ENCODE measurements at places on chromosomes 7 and 10.

DNA sequence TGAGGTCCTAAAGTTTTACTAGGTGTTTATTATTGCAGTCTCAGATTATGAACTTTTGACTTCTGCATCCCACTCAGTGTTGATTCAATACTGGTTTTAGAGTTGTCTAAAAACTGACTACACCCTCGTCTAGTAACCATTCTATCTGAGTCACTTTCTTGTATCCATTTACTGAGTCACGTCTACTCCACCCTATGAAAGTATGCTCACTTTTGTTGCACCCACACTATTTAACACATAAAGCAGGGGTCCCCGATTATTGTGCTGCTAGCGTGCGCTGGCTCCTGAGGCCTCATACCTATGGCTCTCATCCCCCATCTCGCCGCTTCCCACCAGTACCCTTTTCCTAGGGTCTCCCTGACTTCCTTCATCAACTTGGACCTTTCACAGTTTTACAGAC lies 2.0 kb downstream of the SAMD9 start:
- no peak for DNase-seq

GRCh38 chr7:47498229-47499056 lies 83.5 kb downstream of the TNS3 start:
- DNase-seq = no peak

GRCh38 chr10:47425813-47426419 lies 41.8 kb upstream of the ZNF488 start:
- DNase-seq = no peak

GRCh38 chr10:122513053-122513452 lies 47.5 kb upstream of the DMBT1 start:
- no peak for DNase-seq

GRCh38 chr10:5840314-5841307 lies 27.4 kb upstream of the GDI2 start:
- DNase-seq = no peak

DNA sequence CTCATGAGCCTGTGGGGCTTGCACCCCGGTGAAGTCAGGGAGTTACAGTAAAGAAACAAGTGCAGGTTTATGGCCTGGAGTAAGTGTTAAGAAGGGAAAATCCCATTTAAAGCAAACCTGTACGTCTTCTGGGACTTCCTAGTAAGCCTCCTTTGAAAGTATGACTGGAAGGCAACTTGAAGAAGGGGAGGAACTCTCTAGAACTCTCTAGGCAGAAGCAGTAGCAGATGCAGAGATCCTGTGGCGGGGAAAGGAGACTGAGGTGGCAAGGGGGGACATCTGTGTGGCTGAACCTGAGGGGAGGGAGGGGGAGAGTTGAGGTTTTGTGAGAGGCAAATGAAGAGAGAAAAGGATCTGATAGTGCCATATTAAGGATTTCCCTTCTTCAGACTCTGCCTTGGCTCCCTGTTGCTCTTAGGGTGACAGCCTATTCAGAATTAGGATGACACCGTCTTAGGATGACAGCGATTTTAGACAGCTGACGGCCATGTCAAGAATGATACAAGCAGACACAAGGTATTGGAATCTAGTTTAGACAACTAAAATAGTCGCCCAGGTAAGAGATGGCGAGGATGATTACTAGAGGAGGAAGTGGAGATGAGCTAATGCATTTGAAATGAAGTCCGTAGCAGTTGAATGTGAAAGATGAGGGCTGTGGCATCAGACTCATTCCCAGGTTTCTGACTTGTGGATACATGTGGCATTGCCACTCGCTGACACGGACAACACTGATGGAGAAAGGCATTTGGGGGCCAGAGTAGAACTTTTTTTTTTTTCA lies 29.0 kb downstream of the CUL1 start:
- DNase-seq = no peak

- DNase-seq = no peak
Measured at GRCh38 chr10:81961451-81962184, 86.6 kb downstream of the NRG3 start.

GRCh38 chr7:36949711-36950600 lies 225.7 kb upstream of the AOAH start:
- no peak for DNase-seq

- DNase-seq = no peak
Measured at GRCh38 chr10:51389415-51390321, 309.7 kb downstream of the CSTF2T start.

DNA sequence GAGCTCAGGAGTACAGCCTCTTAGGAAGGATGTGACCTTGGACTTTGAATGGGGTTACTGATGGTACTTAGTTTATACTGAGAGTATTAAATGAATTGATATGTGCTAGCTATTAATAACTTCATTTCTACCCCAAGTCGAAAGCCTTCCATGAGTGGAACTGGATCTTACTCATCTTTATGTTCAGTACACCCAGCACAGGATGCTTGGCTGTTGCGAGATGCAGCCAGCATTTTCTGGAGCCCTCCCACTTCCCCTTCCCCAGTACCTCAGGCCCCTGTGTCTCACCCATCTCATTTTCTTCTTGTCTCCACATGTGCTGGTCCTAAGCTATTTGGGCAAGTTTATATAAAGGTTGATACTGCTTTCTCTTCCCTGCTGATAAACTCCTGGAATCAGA lies 7.2 kb downstream of the UPP1 start:
- no peak for DNase-seq

DNA sequence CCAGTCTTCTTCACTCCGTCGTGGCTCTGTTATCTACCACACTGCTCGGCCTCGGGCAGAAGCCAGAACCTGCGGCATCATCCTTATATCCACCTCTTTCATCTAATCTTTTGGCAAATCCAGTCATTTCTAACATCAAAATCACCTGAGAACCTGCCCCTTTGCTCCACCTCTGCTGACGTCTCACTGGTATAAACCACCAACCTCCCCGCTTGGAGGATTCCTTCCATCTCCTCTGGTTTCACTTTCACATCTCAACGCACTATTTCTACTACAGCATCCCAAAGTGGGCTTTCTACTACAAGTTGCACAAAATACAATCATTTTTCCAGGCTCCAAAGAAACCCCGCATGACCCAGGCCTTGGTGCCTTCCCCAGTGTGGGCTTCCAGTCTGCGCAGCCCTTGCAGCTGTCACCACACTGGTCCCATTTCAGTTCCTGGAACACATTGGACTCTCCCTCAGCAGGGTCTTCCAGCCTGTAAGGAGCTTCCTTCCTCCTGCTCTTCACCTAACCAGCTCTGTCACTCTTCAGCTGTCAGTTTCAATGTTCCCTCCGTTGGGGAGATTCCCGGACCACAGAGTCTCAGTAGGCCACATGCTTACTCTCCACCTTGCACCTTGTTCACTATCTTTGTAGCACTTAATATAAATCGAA lies 85.0 kb downstream of the PRKCQ start:
- no peak for DNase-seq
